Renal pelvis (tissue), 12 donors: ENCODE measurements at places on chromosomes 2 and 18. TPM values are rescaled to one million over a fixed set of nuclear protein-coding genes. Genes with fewer than 3 reads are reported as not detected.

Gene CCDC102B
- polyA plus RNA-seq = 6.1 TPM

Gene MROH2A
- polyA plus RNA-seq = 0.22 TPM

Gene PDE11A
- polyA plus RNA-seq = 8.3 TPM

Gene MERTK
- polyA plus RNA-seq = 18.3 TPM

Gene LCT
- polyA plus RNA-seq = 0.04 TPM

Gene ZNF2
- polyA plus RNA-seq = 8.6 TPM

Gene ZBTB7C
- 16.7 TPM for polyA plus RNA-seq

Gene ACTR2
- polyA plus RNA-seq = 182 TPM

Gene TM4SF20
- polyA plus RNA-seq = 0.11 TPM

Gene PIEZO2
- 17.5 TPM for polyA plus RNA-seq

Gene SOX11
- 17.3 TPM for polyA plus RNA-seq

Gene LAMA3
- 2.0 TPM for polyA plus RNA-seq

Gene NR4A2
- polyA plus RNA-seq = 0.67 TPM

Gene CIB4
- polyA plus RNA-seq = 0.28 TPM

Gene CPO
- polyA plus RNA-seq = 1.8 TPM

Gene CYP27A1
- 59.1 TPM for polyA plus RNA-seq

Gene LOXHD1
- 1.3 TPM for polyA plus RNA-seq

Gene TMEM182
- 8.7 TPM for polyA plus RNA-seq

Gene CPSF3
- polyA plus RNA-seq = 55.0 TPM

Gene TANC1
- 50.7 TPM for polyA plus RNA-seq

Gene TTC39C
- polyA plus RNA-seq = 6.3 TPM

Gene CFC1
- not detected for polyA plus RNA-seq

Gene SOWAHC
- 14.7 TPM for polyA plus RNA-seq
